ENCODE measurements at places on chromosomes 11 and 22. TPM values are rescaled to one million over a fixed set of nuclear protein-coding genes. Genes with fewer than 3 reads are reported as not detected.

- no peak for DNase-seq
These were observed 2.3 kb upstream of the SLC25A1 start for GRCh38 chr22:19180740-19181410.

GRCh38 chr22:23796461-23796860, 9.7 kb downstream of the SMARCB1 start:
- peak; percentile 96 for DNase-seq

DNA sequence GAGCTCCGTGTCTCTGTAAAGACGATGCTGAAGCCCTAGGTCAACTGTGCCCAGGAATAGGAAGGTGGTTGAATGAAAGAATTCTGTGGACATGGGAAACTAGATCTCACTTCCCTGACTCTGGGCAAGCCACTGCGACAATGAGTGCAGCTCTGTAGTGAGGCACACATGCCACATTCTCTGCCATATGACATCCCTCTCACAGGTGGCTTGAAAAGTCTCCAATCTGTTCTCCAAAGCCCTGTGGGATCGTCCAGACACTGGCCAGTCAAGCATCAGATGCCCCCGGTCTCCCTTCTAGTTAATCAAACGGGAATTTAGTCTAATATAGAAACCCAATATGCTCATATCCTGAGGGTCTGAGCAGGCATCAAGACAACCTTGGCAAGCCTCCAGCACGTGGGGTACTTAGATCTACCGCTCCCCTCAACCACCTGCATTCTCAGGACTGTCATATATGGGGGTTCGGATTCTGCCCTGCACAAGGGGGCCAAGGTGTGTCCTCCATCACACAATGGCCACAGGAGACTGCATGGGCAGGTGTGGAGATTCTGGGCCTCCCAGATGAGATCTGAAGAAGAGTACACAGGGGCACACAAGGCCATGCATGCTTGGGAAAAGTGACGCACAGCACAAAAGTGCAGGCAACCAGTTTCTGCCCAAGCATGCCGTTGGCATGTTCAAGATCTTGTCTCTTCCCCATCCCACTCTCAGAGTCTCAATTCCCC, 11.9 kb downstream of the DKK3 start:
- no peak for DNase-seq

GRCh38 chr11:32262367-32262766, 171.5 kb downstream of the RCN1 start:
- DNase-seq: no peak

DNA sequence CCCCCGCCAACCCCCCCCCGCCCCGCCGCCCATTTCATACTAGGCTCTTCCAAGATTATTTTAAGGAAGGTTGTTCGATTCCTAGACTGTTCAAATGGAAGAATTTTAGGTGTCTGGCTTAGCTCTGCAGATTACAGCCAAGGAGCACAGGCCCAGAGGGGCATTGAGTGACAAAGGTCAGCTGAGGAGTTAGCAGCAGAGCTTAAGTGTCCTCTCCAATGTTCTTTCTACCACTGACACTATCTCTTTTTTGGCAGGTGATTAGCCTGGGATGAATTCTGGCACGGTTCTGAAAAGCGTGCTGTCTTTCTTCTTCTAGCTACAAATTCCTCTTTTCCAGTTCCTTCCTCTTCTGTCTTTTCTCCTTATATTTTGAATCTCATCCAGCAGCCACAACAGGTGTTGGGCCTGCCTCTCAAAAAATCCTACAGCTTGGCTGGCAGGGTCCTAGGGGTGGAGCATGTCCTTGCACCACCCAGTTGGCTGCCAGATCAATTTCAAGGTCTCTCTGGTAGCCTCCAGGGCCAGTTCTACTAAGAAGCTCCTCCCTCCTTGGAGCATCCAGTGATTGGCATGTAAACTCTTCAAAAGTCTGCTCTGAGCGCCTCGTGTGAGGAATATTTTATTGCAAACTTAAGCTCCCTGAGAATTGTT, 23.0 kb downstream of the KCNE3 start:
- DNase-seq: no peak

Gene FZD4
- 13.5 TPM for total RNA-seq
